MCF 10A (cell line): ENCODE measurements at places on chromosomes 1 and 21.

DNA sequence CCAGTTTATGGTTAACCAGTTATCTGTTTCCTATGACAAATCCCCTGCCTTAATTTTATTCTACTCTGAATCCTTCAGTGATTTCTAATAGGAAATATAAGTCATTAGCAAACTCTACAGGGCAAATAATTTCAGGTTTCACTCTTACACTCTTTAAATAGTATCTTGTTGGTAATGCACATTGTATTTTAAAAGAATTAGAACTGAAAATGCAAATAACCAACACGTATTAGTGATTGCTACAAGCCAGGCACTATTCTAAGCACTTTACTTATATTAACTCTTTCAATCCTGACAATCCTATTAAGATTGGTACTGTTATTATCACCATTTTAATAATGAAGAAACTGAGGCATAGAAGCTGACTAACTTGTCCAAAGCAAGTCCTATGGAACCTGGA is 48.3 kb upstream of the LHX8 start:
- DNase-seq, result no peak

GRCh38 chr1:203453016-203453415 is 22.6 kb upstream of the PRELP start:
- DNase-seq, result no peak

GRCh38 chr1:184296466-184297243 is 90.2 kb upstream of the C1orf21 start:
- DNase-seq, result peak; percentile 56

- no peak for DNase-seq
Observed at GRCh38 chr21:39430457-39430856, 15.1 kb downstream of the LCA5L start.

DNA sequence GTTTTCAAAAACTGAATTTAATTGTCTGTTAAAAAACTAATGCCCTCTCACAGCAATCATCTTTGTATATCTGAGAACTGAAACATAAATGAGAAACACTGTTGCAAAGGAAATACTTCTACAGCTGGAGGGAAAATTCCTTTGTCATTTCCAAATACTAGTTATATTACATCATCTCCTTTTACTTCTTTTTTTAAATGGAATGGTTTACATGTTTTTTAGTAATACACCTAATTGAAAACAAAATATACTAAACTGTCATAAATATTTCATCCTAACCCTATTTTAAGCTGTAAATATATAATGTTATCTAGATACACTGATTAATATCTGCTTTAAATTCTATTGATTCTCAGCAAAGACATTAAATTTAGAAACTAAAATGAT is 19.1 kb downstream of the CDC42BPA start:
- DNase-seq, result peak; percentile 55

GRCh38 chr1:229136822-229137221 is 134.1 kb upstream of the RAB4A start:
- DNase-seq, result no peak

GRCh38 chr1:147225193-147225730 is at the start of gene FMO5:
Gene FMO5 (minus strand): TSS chr1:147225339. CDS start chr1:147225029, 310 bp downstream.
- DNase-seq, result peak; percentile 55

DNA sequence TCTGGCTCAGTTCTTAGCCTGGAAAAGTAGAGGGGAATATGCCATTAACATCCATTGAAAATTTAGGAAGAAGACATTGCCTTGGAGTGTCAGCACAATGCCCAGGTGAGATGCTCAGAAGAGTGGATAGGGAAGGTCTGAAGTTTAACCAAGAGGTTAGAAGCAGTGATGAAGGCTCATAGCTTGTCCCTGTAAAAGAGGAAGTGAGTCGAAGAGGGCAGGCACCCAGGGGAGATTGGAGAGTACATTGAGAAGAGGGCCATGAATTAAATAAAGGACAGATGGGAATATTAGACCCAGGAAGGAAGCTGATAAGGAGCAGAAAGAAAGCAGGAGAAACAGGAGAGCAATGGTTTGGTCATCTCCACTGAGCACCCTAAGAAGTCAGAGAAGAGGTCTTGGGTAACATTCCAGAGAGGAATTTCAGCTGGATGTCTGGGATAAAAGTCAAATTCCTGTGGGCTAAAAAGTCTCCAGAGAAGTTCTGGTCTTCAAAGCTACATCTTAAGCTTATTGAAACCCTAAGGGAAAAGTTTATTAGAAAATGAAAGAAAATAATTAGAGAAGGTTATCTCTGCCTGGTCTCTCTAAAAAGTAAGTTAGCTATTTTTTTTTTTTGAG is 17.3 kb downstream of the C8B start:
- no peak for DNase-seq

DNA sequence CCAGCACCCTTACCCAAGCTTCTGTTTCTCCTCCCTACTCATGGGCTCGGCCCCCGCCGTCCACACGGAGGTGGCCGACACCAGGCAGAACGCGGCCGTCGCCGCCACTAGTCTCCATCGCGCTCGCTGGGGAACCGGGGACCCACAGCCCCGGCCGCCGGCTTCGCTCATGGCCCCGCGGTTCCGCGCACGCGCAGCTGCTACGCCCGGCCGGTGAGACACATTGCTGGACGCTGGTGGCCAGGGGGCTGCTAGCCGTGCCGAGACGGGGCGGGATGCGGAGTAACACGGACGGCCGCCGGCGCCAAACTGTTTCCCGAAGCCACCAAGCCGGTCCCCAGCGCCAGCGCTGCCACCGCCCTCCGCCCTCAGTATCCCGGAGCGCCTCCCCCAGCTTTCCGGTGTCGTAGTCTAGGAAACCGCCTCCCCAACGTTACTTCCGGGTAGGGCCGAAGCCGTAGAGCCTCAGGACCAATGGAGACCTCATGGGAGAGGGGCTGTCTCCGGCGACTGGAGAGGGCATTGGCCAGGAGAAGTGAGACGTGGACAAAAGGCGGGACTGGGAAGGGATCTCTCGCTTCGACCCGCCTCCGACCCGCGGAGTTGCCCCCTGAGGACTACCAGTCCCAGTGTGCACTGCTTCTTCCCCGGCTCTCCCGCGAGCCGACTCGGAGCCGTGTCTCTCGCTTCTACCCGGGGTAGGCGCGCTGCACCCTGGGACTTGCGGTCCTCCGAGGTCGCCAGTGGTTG is at the start of gene EDEM3:
Gene EDEM3 (minus strand): TSS at position 383 of the 750 bp plus-strand sequence. CDS start 212 bp downstream, at position 171.
- DNase-seq, result peak; percentile 100
